ENCODE measurements at places on chromosomes 12 and 14.

DNA sequence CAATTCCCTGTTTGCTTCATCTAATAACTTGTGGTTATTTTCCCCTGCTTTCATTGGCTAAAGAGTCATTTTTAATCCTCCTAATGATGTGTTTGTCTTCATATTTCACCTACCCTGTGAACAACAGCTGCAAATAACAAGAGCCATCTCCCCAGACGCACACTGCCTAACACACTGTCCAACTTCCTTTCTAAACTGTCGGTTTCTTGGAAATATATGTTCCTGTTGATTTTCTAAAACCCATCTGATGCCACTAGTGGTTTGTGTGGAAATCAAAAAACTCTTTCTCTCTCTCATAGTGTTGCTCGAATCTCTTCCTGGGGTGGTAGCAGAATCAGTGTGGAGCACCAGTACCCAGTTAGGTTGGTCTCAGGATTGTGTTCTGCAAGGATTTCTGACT lies 226.9 kb downstream of the EPS8 start:
- no peak for DNase-seq

DNA sequence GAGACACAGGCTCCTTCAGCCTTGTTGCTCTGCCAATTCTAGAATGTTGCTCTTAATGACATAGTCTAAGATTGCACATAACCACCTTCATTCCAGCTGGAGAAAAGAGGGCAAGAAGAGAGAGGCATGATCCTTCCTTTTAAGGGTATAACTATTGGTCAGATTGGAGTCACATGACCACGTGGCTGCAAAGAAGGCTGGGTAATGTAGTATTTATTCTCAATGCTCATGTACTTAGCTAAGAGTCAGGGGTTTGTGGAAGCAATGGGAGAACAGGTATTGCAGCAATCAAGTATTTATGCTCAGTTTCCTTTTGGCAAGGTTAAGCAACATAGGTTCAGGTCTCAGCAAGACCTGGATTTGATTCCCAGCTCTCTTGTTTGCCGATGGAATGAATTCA lies 298.8 kb upstream of the TBX3 start:
- DNase-seq: no peak

GRCh38 chr12:46379352-46379751 lies 6.8 kb upstream of the SLC38A2 start:
- DNase-seq: no peak

DNA sequence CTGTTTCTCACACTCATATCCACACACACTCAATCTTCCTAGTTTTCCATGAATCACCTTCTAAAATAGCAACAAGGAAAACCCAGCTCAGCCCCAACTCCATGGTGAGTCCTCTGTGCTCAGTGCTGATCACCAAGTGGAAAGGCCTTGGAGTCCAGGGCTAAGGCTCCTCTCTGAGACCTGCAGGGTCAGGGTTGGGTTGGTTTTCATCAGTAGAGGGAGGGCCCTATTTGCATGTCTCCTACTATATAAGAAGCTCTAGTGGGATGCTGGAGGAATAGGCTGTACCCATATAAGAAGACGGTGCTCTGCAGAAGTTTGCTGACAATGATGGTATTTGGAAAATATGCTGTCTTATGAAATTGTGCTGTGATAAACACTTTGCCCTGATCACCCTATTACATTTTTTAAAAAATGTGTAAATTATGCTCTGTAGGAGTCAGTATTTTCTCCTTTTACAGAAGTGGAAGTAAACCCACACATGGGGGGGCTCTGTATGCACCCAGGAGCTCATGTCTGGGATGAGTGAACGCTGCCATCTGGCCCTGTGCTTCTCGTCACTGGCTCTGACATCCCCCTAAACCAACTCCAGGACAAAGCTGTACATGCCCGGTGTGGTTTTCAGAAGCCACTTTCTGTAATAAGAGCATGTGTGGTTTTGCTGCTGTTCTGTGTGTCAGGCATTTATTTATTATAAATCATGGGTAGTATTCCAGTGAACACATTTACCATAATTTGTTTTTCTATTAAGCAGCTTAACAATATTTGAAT lies 536.3 kb downstream of the TMEM121 start:
- DNase-seq: no peak

DNA sequence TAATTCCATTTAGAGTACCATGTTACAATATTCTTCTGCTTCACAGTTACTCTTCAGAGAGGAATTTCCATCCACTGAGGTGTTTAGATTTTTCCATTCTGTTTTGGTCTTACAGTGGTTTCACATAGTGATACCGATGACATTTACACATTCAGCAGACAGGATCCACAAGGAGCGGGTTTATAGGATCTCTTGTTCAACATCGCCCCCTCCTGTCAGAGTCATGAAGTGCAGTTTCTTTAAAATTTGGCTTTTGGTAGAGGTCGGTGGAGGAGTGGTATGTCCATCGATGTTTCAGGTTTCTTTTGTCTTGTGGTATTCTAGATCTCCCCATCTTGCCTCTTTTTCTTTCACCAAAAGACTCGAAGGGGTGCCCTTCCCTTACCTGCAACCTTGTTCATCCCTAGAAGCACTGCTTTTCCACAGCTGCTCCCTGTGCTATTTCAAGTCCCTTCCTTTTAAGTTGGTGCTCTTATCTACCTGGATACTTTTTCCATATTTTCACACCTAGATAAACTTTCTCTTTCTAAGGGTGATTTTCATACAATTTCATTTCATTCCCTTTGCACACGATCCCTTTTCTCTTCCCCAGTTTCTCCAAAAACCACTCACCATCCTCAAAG lies 181.3 kb downstream of the ITPR2 start:
- peak; percentile 73 for DNase-seq

DNA sequence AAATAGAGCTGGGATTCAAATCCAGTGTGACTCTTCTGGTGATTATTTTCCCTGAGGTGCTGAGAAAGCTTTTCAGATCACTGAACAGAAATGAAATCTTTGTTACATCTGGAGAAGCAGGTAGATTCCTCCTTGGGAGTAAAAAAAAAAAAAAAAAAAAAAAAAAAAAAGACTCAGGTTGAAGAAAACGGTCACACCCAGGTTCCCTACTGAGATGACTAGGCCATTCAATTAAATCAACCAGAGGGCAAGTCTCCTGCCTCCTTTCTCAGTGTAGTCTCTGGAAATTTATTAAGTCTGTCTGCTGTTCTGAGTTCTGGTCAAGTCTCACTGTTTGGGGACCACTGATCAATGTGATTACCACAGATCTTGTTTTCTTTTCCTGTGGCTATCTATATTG lies 24.0 kb downstream of the ARG2 start:
- DNase-seq: no peak
